Activated CD4-positive, alpha-beta T cell treated with anti-CD3 and anti-CD28 coated beads for 1 hour (primary cell): ENCODE measurements at places on chromosomes 3 and 15.

DNA sequence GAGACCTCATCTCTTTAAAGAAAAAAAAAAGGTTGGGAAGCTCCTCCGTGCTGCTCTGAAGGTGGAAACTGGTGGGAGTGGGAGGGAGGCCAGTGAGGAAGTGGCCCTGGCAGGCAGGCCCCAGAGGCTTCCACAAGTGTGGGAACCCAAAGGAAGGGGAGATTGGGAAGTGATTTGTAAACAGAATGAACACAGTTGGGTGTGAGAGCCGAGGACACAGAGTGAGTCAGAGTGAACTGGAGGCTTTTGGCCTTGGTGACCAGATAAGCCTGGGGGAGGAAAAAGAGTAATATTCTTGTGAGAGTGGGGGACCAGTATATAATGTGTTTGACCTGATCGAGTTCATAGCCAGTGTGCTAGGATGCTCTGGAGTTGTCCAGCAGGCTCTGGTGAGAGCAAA is 23.0 kb downstream of the MKRN2 start:
- no peak for DNase-seq

DNA sequence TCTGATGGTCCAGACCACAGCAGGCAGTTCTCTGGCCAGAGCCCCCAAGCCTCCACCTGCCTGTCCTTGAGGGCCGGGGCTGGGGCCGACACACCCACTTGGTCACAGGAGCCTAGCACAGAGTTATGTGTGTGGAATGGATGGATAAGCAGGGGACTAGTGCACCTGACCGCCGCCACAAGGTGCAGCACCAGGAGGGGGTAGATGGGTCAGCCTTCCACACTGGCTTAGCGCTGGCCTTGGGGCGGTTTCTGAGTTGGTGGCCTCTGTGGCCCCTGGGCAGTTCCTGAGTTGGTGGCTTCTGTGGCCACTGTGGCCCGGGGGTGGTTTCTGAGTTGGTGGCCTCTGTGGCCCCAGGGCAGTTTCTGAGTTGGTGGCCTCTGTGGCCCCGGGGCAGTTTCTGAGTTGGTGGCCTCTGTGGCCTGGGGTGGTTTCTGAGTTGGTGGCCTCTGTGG is 75.8 kb downstream of the FBLN2 start:
- no peak for DNase-seq

- DNase-seq: no peak
Measured at GRCh38 chr15:55990998-55991397, 2.4 kb downstream of the NEDD4 start.

- DNase-seq: no peak
Measured at GRCh38 chr15:66907826-66908743, 157.3 kb upstream of the SMAD3 start.

GRCh38 chr3:54123003-54123775 is 837 bp downstream of the CACNA2D3 start:
- no peak for DNase-seq

GRCh38 chr15:67196222-67196621 is 58.2 kb downstream of the AAGAB start:
- DNase-seq: no peak

DNA sequence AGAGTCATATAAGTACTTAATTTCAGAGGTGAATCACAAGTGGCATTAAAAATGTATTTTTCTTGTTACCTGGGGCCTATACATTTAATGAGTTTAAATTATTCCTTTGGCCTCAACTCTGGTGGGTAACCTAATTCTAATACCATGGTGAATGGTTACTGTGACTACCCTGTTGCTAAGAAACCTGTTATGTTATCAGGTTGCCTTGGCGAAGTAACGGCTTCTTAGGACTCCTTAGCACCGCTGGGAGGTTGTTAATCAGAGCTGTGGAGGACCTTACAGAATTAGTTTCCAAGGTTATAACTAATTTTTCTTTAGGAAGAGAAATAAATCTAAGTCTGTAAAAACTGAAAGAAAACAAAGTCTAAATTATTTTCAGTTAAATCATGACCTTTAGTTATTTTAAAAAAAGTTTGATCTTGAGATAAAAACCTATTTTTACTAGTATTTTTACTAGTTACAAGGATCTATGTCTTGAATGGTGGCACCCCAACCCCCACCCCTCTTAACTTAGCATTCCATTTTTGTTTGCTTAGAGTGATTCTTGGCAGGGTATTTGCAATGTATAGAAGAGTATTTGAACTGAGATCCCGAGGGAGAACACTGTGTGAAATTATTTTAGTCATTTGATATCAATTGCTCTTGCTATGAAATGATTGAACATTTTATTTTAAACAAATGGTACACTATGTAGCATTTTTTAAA is 155.5 kb downstream of the FNDC3B start:
- no peak for DNase-seq

- no peak for DNase-seq
Measured at GRCh38 chr15:50543556-50543955, 2.9 kb downstream of the USP50 start.

- no peak for DNase-seq
Measured at GRCh38 chr15:51907136-51907862, 64.3 kb downstream of the LEO1 start.

GRCh38 chr3:152183473-152183872 is 85.3 kb upstream of the MBNL1 start:
- peak; percentile 34 for DNase-seq
